Activated CD4-positive, alpha-beta T cell treated with anti-CD3 and anti-CD28 coated beads, Interleukin-2, amount 50 U/mL, for 16 hours (primary cell): ENCODE measurements at places on chromosomes 4 and X.

DNA sequence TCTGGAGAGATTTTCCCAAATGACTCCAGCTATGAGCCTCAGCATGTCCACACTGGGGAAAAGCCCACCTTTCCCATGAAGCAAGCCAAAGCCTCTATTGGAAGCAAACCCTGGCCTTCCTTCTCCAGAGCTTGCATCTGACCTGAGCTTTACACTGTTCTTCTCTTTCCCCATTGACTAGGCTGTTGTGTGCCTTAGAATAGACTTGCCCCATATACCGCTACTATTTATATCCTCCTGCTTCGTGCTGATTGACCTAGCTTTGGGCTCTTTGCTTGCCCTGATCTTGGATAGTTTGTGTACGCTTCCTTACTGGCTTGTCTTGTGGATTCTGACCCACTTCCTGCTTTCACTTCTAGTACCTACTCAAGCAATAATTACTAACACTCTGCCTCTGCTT, 30.9 kb downstream of the FAM9B start:
- no peak for DNase-seq

DNA sequence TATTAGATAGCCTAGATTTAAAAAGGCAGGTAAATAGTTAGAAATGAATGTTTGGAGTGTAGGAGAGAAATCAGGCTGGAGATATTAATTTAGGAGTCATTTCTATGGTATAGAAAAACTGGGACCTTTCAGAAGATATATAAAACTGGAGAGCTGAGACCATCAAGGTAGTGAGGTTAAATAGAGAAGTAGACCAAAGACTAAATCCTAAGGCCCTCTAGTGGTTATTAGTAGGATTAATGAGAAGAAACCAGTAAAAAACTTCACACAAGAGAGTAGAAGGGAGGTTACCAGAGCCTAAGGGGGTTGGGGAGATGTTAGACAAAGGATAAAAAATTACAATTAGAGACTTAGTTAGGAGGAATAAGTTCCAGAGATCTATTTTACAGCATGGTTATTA, 351.0 kb upstream of the SPANXN1 start:
- no peak for DNase-seq

GRCh38 chr4:138217567-138217966, 24.6 kb downstream of the SLC7A11 start:
- no peak for DNase-seq

DNA sequence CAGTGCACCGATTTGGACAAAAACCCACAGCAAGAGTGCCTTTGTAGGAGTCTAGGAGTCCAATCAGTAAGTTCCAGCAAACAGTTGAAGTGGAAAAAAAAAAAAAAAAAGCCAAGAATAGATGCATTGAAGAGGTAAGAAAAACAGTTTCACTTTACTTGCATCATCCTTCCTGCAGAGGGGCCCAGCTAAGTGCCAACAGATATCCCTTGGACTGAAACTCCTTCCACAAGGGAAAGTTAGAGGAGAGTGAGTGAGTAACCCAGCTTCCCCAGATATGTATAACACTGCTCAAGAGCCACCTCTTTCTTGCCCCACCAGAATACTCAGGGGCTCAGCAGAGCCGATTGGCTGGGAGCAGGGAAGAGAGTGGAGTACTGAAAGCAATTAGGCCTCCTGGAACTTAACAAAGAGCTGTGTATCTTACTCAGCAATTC, 617.7 kb upstream of the SMIM31 start:
- no peak for DNase-seq

DNA sequence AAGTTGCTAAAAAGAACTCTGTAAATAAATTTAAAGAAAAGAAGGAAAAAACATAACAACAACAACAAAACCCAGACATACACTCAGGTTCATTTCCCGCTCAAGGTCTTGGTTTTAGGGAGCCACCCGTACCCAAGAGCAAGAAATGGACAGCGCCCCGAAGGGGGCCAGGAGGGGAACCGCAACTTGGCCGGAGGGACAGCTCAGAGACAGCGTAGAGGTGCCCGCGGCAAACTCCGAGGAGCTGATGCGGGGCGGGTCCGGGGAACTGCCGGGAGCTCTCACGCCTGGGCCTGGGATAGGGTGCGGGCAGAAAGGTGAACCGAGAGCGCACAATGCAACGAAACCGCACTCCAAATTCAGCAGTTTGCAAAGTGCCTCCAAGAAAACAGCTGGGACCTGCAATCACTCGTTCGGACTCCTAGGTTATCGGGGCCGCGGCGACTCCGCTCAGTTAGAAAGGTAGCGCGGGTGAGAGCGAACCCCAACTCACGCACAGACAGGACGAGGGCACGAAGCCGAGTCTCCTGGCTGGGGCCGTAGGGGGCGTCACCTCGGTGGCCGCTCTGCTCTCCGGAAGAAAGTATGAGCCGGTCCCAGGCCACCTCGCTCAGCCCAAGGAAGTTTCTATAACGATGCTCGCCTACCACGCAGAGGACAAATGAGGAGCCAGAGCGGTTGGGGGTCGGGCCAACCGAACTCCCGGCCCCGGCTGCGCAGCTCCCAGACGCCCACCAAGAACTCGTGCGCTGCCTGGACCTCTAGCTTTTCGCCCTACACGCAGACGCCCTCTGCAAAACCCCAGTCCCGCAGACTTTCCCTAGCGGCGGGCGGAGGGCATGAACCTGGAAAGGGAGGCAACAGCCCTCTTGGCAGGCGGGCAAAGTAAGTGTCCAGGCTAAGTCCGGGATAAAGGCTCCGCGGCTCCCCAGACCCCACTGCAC, 1.4 kb downstream of the NDNF start:
- peak; percentile 24 for DNase-seq

DNA sequence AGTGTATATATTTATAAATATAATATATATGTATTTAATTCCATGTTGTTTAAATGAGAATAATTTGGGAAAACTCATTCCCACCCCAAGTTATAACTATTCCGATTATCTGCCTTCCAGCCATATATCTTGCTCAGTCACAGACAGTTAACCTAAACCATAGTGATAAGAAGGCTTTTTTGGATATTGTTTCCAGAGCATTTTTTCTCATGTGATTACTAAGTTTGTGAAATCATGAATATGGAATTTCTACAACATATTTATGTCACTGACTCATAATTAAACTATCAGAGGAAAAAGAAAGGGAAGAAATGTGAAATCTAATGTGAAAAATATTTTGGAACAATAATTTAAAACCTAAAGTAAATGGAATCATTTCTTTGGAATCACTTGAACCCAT, 1163.5 kb upstream of the PABPC4L start:
- no peak for DNase-seq

DNA sequence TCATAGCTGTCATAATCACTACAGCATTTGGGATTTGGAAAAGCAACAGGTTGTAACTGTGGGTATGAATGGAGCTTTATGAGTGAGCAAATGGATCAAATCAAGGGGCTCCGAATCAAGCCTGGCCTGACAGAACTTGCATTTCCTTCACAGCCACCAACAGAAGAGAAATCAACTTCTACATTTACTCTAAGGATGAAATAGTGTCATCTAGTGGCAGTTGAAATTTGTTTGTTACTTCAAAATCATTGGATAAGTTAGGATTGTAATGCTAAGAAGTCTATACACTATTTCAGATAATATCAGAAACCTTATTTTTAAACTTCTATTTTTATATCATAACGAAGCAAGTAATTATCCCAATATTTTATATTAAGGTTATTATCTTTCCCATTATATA, 10.7 kb upstream of the WDR17 start:
- DNase-seq: no peak

DNA sequence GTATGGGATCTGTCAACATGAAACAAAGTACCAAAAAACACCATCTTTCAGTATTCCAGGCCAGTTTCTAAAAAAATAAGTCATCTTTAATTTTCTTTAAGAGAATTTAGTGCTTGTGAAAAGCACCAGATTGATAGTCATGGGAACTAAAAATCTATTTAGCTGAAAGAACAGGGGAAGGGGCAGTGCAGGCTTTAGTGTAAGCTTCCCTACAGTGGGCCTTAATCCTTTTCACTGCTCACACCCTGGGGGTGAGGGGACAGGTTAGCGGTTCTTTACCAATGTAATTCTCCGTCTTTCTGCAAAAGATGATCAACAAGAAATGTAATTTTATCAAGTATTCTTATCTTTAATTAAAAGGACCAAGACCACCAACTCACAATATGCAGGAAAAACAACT, 47.1 kb downstream of the CHIC2 start:
- no peak for DNase-seq

DNA sequence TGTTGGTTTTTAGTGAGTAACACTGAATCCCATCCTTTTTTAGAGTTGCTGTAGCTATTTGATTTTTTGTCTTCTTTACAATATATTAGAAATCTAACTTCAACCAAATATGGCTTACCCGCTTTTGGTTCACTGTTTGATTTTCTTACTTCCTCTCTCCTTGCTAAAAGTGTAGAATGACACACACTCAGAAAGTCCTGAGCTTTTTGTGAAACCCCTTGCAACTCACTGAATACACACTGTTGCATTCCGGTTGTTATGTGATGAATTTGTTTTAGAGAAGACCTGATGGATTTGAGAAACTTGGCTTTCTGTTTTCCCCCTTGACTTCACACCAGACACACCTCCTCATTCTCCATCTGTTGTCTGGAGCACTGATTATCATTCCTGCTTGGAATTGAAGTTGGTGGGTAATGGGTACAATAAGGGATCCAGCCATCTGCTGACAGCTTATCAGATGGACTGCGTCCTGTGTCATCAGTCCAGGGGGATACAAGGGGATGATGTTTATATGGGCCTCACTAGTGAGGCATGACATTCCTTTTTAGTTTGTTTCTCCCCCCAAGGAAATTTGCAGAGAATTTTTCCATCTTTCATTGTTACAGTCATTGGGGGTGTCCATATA, 5.2 kb downstream of the TMEM164 start:
- no peak for DNase-seq

- DNase-seq: no peak
Measured at GRCh38 chr4:120691536-120691935, 231.0 kb downstream of the PRDM5 start.

GRCh38 chr4:128416921-128417320, 129.3 kb upstream of the PGRMC2 start:
- DNase-seq: no peak

GRCh38 chr4:159395693-159396092, 292.8 kb downstream of the RAPGEF2 start:
- DNase-seq: no peak

DNA sequence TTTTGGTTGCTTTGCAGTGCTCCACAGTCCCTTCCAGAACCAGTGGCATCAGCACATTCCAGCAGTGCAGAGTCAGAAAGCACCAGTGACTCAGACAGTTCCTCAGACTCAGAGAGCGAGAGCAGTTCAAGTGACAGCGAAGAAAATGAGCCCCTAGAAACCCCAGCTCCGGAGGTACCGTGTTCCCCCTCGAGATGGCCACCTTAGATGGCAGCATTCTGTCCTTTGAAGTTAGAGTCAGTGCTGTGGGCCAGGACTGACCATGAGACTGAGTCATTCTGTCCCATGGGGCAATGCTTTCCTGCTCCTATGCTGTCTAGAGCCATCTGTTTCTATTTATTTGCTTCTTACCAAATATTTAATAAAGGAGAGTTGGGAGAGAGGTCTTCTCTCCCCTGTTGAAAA, 112.3 kb downstream of the KLHL8 start:
- DNase-seq: peak; percentile 56

DNA sequence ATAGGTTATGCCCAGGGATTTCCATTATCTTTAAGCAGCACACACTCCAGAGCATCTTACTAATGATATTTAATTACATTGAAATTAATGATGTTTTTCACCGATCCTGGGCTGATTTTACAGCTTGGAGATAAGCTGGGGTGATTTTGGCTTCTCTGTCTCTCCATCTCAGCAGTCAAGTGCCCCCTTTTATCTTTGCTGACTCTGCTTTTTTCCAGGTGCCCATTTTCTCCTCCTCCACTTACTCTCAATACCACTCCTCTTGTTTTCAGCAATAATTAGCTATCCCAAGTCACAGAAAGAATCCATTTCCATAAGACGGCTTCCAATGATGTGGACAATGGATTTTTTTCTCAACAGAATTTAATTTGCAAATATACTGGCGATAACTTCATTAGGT, 266.7 kb downstream of the GBA3 start:
- no peak for DNase-seq

- peak; percentile 13 for DNase-seq
Measured at GRCh38 chrX:151722241-151722846, 6.5 kb downstream of the FATE1 start.

GRCh38 chr4:83890231-83890630, 354.3 kb downstream of the GPAT3 start:
- no peak for DNase-seq

DNA sequence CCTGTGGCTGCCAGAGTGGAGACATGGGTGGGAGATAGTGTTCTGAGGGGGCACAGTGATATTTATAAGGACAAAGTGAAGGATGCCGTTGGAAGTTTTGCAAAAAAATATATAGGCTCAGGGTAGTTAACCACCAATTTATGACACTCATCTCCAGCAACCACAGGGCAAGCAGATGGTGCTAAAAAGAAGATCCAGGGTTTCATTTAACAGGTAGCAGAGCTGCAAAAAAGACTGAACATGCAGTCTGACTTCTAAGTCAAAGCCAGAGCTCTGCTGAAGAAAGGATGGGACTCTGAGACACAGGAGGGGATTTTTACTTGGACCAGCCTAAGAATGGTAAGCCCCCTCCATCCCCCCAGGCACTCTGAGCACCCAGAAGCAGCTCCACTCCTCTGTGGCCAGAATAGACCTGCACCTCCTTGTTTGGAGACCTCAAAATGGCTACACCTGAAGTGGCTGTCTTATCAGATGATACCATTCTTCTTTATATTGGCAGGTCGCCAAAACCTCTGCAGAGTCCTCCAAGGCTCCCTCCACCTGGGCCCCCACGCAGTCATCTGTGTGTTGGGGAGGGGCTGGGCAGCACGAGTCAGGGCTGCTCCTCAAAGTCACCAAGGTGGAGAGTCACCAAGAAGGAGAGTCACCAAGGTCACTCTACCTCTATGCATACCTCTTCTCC, 161.4 kb upstream of the FAM9B start:
- no peak for DNase-seq

GRCh38 chr4:107862658-107863057, 37.9 kb downstream of the SGMS2 start:
- peak; percentile 63 for DNase-seq

DNA sequence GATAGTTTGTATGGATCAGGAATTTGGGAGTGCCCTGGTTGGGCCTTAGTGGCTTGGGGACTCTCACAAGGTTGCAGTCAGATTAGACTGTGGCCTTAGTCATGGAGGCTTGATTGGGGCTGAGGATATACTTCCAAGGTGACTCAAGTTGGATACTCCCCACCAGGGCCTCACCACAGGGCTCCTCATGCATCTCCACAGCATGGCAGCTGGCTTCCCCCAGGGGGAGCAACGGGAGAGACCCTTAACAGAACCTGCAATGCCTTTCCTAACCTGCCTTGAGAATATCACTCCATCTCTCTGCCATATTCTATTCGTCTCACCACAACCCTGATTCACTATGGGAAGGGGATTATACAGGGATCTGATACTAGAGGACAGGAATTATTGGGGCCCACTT, 161.9 kb downstream of the RELL1 start:
- no peak for DNase-seq

DNA sequence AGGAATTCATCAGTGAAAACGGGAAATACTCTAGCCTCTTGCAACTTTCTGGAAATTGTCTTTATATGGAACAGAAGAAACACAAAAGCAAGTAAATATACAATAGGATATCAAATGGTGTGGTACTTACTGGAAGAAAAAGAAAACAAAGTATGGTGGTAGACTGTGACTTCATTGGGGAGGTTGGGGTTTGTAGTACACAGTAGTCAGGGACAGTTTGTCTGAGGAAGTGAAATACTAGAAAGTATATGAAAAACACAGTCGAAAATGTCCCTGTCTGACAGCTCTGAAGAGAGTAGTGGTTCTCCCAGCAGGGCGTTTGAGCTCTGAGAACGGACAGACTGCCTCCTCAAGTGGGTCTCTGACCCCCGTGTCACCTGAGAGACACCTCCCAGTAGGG, 390.0 kb upstream of the NWD2 start:
- DNase-seq: no peak

GRCh38 chrX:13082206-13083065, 38.0 kb upstream of the FAM9C start:
- no peak for DNase-seq
